ENCODE measurements at places on chromosomes 2 and 18. TPM values are rescaled to one million over a fixed set of nuclear protein-coding genes. Genes with fewer than 3 reads are reported as not detected.
A peak's percentile ranks its signal among the peaks of the same experiment; 100 is the strongest.

The DES gene
- total RNA-seq: 182 TPM

The CFAP221 gene
- total RNA-seq: not detected

The UGT1A6 gene
- 10.6 TPM for total RNA-seq

The MGAT4A gene
- 8.0 TPM for total RNA-seq

GRCh38 chr18:52903857-52904256, 563.9 kb downstream of the DCC start:
- H3K27me3 ChIP-seq: no peaks in the 10 kb centered on the region
- no peaks in the 10 kb centered on the region for H3K36me3 ChIP-seq
- no peak overlapping the region for H3K4me3 ChIP-seq
- no peak overlapping the region for H3K27ac ChIP-seq
- H3K4me1 ChIP-seq: no peaks in the 10 kb centered on the region

DNA sequence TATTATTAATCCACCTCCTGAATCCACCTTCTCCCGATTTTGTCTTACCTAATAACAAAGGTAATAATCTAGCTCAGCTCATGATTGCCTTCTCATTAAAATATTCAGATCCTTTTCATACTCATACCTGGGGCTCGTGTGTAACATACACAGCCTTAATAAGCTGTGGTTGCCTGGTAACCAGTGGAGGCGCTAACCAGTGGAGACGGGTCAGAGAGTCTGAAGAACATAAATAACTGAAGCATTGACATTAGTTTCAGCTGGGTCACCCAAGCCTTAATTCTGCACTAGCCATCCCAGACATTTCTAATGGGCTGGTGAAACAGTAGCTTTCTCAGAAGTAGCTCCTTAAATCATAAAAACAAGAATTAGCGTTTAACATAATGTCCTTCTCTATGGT, 14.8 kb upstream of the DTNA start:
- H3K36me3 ChIP-seq: no peaks in the 10 kb centered on the region
- no peak overlapping the region for H3K4me3 ChIP-seq
- H3K27me3 ChIP-seq: no peaks in the 10 kb centered on the region
- H3K27ac ChIP-seq: no peak overlapping the region
- H3K4me1 ChIP-seq: no peaks in the 10 kb centered on the region

- no peak for DNase-seq
- peak overlapping the region; percentile 97 for H3K27ac ChIP-seq
- peak overlapping the region; percentile 86 for H3K4me3 ChIP-seq
- no peaks in the 10 kb centered on the region for H3K27me3 ChIP-seq
- H3K4me1 ChIP-seq: peaks cover 34% of the 10 kb centered on the region
- no peaks in the 10 kb centered on the region for H3K36me3 ChIP-seq
Measured at GRCh38 chr2:237691908-237692600, 64.7 kb downstream of the LRRFIP1 start.

DNA sequence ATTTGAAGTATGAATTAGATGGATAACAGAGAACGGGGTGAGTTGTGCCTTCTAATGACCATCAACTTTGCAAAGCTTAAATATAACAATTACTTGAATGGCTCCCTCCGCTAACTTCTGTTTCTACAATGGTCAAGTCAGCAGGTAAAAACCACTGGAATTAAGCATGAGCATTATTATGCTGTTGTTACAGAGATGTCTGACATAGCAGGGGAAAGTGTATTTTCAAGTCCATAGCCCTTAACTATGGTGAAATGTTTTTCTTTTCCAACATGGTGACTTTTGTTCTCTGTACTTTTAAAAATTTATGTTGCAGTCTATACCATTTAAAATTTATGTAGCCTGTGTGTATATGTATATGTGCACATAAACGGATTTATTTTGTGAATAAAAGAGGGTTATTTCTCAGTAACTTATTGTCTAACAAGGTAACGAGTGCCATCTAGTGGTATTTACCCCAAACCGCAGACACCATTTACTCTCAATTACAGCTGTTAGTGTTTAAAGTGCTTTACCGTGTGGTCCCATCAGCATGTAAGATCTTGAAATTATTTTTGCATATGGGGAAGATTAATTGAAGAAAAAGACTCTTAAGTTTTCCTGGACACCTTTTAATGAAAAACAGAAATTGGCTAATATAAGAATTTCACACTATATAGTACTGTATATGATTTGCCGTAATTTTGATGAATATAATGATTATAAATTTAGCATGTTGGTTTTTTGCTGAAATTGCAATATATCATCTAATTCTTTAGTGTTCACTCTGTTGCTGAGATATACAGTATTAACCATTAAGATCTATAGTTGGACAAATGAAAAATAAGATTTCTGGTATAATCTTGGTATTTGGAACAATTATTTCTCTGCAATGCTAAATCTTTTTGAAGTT, 78.2 kb downstream of the UBE2E3 start:
- H3K27me3 ChIP-seq: no peaks in the 10 kb centered on the region
- H3K4me1 ChIP-seq: no peaks in the 10 kb centered on the region
- no peak overlapping the region for H3K4me3 ChIP-seq

GRCh38 chr18:2336690-2337392, 234.5 kb downstream of the METTL4 start:
- no peak overlapping the region for H3K4me3 ChIP-seq
- no peak overlapping the region for H3K27ac ChIP-seq
- no peaks in the 10 kb centered on the region for H3K4me1 ChIP-seq
- no peak for DNase-seq
- no peaks in the 10 kb centered on the region for H3K36me3 ChIP-seq

- no peak overlapping the region for H3K4me3 ChIP-seq
- DNase-seq: no peak
- no peak overlapping the region for H3K27ac ChIP-seq
- no peaks in the 10 kb centered on the region for H3K36me3 ChIP-seq
- H3K27me3 ChIP-seq: no peaks in the 10 kb centered on the region
Measured at GRCh38 chr2:9895669-9896590, 52.7 kb downstream of the TAF1B start.

DNA sequence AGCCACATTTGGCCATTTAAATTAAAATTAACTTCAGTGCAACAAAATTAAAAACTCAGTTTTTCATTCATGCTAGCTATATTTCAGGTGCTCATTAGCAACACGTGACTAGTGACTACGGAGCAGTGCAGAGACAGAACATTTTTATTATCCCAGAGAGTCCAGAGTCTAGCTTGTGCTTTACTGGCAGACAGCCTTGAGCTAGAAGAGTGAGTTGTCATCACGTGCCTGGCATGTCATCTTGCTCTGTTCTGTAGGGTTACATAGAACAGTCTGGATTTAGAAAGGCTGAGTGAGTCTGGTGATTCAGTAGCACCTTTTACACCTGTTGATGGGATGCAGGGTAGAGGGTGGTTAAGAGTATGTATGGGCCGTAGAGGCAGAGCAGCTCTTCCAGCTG, 136.9 kb upstream of the IL1R2 start:
- DNase-seq: no peak
- no peaks in the 10 kb centered on the region for H3K27me3 ChIP-seq
- peaks cover 5% of the 10 kb centered on the region for H3K4me1 ChIP-seq
- no peak overlapping the region for H3K4me3 ChIP-seq
- H3K27ac ChIP-seq: no peak overlapping the region
- peaks cover 36% of the 10 kb centered on the region for H3K36me3 ChIP-seq

- H3K36me3 ChIP-seq: peaks cover 7% of the 10 kb centered on the region
- no peak for DNase-seq
- H3K4me3 ChIP-seq: no peak overlapping the region
- H3K27ac ChIP-seq: no peak overlapping the region
- no peaks in the 10 kb centered on the region for H3K27me3 ChIP-seq
Measured at GRCh38 chr2:30527859-30528258, 80.8 kb downstream of the LCLAT1 start.

GRCh38 chr18:57787068-57787685, 15.9 kb downstream of the ATP8B1 start:
- DNase-seq: no peak
- no peak overlapping the region for H3K4me3 ChIP-seq
- peak overlapping the region; percentile 80 for H3K27ac ChIP-seq
- no peaks in the 10 kb centered on the region for H3K27me3 ChIP-seq
- H3K4me1 ChIP-seq: peaks cover 19% of the 10 kb centered on the region

DNA sequence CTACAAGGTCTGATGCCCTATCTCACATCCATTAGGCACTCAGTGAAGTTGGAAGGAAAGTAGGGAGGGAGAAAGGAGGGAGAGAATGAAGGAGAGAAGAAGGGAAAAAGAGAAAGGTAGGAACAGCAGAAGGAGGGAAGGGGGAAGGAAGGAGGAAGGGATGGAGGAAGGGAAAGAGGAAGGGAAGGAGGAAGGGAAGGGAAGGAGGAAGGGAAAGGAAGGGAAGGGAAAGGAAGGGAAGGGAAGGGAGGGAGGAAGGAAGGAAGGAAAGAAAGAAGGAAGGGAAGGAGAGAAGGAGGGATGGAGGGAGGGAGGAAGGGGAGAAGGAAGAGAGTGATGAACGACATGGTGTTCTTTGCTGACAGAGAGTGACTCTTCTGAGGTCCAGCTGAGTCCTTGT, 468.9 kb upstream of the MYT1L start:
- no peak overlapping the region for H3K4me3 ChIP-seq
- DNase-seq: no peak
- no peaks in the 10 kb centered on the region for H3K36me3 ChIP-seq

- peaks cover 3% of the 10 kb centered on the region for H3K36me3 ChIP-seq
- no peak for DNase-seq
- H3K4me1 ChIP-seq: no peaks in the 10 kb centered on the region
- H3K27ac ChIP-seq: no peak overlapping the region
- H3K27me3 ChIP-seq: no peaks in the 10 kb centered on the region
Measured at GRCh38 chr2:200640176-200640575, 54.4 kb downstream of the AOX1 start.

GRCh38 chr2:6941299-6942046, 24.3 kb downstream of the RNF144A start:
- H3K27me3 ChIP-seq: no peaks in the 10 kb centered on the region
- H3K4me1 ChIP-seq: no peaks in the 10 kb centered on the region
- no peak overlapping the region for H3K4me3 ChIP-seq
- H3K27ac ChIP-seq: no peak overlapping the region

DNA sequence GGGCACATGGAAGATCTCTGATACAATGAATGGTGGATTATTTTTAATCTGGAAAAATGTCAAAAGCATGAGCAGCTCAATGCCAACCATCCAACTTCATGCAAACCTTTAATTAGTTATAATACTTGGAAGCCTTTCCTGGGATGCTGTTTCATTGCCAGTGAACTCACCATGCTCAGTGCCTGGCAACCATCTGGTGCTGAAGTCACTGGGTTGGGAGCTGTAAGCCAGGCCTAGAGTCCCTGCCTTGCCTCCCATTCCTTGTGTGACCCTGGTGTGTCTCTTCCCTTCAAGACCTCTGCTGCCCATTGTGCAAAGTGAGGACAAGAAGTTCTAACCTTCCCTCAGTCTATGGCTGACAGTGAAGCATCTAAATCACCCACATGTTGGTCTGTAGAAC, 458.7 kb downstream of the RNF144A start:
- no peak overlapping the region for H3K4me3 ChIP-seq
- DNase-seq: no peak
- no peaks in the 10 kb centered on the region for H3K36me3 ChIP-seq
- H3K27ac ChIP-seq: no peak overlapping the region

Data from ascending aorta (tissue), 2 donors.